ENCODE measurements at places on chromosomes 3 and 15.

GRCh38 chr15:25401501-25401900 is 37.3 kb downstream of the UBE3A start:
- no peak for DNase-seq

GRCh38 chr15:77865701-77866100 is 211.8 kb downstream of the TBC1D2B start:
- DNase-seq: peak; percentile 5

DNA sequence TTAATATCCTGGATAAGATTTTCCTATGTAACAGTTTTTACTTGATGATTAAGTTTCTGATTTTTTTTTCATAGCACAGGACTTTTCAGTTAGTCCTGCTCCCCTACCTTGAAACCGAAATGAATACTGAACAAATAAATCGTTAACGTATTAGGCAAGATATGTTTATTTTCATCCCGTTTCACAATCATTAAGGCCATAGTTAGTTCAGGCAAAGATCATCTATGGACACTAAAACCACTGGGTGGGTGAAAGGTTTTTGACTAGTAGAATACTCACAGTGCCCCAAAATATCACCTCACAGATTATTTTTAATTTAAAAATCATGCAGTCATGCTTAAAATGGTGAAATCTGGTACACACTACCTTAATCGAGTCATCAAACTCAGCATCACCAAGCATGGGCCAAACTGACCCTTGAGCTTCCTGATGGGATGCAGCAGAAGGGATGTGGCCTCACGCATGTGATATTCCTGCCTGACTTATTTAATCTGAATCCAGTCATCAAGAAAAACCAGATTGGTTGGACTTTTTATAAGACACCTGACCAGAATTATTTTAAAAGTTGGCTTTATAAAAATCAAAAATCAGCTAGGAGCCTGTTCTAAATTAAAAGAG is 365.0 kb downstream of the LPP start:
- DNase-seq: no peak

DNA sequence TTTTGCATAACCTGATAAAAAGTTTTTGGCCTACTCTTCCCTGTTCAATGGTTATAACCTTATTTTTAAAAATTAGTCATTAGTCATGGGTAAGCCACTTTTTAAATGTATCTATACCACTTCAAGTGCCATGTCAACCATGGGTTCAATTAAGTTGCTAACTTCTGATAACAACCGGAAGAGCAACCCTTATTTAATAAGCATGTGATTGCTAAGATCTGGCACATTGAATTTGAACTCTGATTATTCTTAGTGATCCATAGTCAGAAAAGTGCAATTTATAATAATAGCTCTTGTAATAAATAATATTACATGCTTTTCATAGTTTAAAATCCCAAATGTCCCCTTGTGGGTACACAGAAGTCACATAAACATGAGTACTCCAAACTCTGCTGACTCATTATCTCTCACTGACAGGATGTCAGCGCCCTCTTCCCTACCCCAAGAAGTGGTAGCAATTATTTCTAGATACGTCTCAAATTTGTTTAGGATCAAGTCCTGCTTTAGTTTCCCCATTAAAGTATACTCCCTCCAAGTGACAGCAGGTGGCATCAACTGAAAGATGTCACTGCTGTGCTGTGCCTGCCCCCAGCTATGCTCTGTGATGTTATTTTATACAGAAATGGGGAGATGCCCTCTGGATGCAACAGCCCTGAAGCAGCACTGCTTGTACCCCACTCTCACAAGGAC is 18.6 kb downstream of the SAMD7 start:
- DNase-seq: no peak

GRCh38 chr3:193372783-193373182 is 5.8 kb downstream of the ATP13A5 start:
- DNase-seq: no peak

DNA sequence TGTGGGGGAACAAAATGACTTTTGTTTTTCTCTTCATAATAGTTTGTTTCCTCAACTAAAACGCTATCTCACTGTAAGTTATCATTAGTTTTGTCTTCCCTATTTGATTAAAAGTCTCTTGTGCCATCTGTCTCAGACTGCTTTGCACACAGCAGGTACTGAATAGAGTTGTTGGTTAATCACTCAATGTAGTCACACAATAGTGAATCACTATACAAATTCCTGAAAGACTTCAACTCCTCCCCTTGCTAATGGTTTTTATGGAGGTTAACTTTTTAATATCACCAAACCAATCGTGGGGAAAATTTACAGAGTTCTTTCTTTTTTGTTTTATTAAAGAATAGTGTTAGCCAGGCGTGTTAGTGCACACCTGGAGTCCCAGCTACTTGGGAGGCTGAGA is 2.6 kb upstream of the NGLY1 start:
- DNase-seq: no peak

GRCh38 chr3:151144760-151145159 is 58.3 kb downstream of the GPR171 start:
- no peak for DNase-seq

DNA sequence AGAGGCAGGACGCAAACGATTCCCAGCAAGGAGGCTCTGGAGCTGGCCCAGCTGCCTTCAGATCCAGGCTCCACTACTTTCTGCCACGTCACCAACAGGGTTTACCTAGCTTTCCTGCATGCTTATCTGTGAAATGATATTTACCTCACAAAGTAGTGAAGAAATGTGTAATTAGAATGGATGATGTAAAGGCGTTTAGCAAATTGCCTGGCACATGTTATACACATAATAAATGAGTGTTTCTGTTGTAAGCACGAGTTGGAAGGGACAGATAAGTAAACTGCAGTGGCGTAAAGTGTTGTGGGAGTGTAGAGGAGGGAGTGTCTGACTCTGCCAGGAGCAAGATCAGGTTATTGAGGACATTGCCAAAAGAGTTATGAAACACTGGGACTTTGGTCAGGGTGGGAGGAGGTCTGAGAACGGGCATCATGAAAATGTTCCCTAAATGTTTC is 3.5 kb upstream of the CHAC1 start:
- peak; percentile 55 for DNase-seq

DNA sequence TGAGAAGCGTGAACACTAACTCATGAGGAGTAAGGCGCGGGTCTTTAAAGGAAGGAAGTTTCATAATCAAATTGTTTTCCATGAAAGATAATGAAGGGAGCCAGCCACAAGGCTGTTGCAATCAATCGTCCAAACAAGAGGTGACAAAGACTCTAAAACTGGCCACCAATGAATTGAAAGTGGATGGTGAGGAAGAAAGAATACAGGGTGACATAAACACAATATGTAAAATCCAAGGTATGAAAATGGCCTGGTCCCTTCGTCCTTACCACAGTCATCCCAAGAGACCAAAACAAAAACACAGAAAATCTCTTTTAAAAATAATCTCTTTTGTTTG is 12.0 kb downstream of the CD86 start:
- no peak for DNase-seq

- no peak for DNase-seq
These were observed 64.3 kb downstream of the CASR start for GRCh38 chr3:122247825-122248185.

GRCh38 chr3:29318251-29318650 is 37.4 kb downstream of the RBMS3 start:
- no peak for DNase-seq

GRCh38 chr3:138188013-138188730 is 1.1 kb downstream of the ARMC8 start:
- DNase-seq: no peak

- DNase-seq: peak; percentile 67
These were observed 610 bp upstream of the SATB1 start for GRCh38 chr3:18425641-18426257.

DNA sequence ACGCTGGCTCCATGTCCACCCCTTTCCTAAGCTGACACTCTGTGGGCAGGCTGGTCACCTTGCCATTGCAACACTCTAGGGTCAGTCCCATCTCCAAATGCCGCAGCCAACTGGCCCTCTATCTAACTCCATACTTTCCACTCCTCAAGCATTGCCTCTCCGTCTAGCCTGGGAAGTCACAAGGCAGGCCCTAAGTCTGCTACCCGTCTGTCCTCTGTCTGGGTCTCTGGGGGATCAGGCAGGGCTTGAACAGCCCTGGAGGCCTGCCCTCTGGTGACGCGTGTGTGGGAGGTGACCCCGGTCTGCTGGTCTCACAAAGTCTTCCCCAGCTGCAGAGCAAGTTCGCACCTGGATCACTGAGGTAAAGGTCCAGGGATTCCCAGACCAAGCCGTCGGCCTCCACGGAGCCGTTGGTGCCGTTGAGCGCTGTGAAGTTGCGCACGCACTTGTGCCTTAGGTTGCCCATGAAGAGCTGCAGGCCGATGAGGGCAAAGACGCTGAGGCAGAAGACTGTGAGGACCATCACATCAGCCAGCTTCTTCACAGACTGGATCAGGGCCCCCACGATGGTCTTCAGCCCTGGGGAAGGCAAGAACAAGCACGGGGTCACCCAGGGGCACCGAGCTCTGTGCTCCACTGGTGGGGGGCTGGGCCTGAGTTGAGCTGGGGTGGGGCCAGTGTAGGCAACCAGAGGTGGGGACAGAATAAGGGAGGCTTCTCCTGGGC is 39.9 kb downstream of the SCN5A start:
- no peak for DNase-seq

- DNase-seq: no peak
These were observed 1036.5 kb downstream of the ROBO2 start for GRCh38 chr3:78076379-78076778.

GRCh38 chr15:85934691-85935090 is 140.0 kb upstream of the KLHL25 start:
- no peak for DNase-seq

DNA sequence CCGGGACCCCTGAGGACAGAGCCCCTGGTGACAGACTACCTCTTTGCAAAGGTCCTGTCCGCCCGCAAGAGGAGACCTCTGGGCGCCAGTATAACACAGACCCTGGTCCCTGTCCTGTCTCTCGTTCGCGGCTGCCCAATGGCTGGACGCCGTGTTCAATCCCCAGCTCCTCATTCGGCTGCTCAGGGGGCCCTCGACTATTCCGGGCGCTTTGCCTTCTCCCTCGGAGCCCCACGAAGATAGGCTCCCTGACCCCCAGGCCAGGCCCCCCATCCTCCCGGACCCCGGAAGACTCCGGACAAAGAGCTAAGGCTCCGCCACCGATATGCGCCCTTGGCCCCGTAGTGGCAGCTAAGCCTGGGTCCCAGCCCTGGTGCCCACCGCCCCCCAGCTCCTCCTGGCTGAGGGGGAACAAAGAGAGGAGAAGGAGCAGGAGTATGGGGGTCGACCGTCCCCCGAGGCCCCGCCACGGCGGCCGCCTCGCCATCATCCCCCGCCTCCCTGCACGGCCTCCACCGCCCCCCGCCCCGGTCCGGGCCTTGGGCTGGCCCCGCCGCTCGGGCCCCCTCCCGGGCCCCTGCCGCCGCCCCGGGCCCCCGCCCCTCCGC is 437 bp downstream of the CELSR3 start:
- DNase-seq: no peak

DNA sequence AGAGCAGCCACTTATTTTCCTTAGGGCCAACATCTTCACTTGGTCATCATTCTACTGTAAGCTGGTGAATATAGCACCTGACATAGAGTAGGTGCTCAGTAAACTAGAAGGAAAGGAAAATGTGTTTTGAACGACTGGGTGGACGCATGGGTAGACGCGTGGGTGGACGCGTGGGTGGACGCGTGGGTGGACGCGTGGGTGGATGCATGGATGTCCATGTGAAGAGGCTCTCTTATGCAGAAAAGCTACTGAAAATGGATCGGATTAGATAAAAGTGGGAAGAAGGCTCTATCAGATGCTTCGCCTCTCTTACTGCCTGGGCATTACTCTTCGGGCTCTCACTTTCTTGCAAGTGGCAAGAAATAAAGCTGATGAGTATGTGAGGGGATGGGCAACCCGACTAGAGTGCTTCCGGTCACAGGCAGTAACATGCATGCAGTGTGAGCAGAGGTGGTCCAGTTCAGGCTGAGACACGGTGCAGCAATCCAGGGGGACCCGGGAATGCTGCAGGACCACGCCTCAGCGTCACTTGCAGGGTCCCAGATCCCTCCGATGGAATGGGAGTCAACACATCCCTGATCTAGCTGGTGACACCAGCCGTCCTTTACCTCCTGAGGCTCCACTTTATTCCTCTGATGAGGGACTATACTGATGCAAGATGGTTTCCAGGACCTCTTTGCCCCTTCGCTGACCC is 138.0 kb upstream of the MEF2A start:
- no peak for DNase-seq

- DNase-seq: no peak
These were observed 36.9 kb upstream of the TRIM59 start for GRCh38 chr3:160486459-160486869.

DNA sequence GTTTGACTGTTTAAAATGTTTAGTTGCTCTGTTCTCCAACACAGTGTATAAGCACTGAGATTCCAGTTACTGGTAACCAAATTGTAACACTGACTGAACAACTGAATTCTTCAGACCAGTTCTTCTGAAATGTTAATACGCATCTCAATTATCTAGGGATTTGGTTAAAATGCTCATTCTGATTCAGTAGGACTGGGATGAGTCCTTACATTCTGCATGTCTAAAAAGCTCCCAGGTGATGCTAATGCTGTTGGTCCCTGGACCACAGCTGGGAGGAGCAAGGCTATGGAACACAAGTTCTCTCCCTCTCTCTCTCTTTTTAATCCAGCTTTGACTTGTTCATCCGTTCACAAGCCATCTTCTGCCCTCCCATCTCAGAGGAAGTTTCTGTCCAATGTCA is 380.3 kb downstream of the MAGI1 start:
- DNase-seq: no peak

- peak; percentile 20 for DNase-seq
These were observed 681.3 kb downstream of the ROBO1 start for GRCh38 chr3:79086514-79086913.

GRCh38 chr15:39124155-39124552 is 456.7 kb upstream of the THBS1 start:
- no peak for DNase-seq

GRCh38 chr3:100043271-100043670 is 71.0 kb downstream of the FILIP1L start:
- DNase-seq: no peak

DNA sequence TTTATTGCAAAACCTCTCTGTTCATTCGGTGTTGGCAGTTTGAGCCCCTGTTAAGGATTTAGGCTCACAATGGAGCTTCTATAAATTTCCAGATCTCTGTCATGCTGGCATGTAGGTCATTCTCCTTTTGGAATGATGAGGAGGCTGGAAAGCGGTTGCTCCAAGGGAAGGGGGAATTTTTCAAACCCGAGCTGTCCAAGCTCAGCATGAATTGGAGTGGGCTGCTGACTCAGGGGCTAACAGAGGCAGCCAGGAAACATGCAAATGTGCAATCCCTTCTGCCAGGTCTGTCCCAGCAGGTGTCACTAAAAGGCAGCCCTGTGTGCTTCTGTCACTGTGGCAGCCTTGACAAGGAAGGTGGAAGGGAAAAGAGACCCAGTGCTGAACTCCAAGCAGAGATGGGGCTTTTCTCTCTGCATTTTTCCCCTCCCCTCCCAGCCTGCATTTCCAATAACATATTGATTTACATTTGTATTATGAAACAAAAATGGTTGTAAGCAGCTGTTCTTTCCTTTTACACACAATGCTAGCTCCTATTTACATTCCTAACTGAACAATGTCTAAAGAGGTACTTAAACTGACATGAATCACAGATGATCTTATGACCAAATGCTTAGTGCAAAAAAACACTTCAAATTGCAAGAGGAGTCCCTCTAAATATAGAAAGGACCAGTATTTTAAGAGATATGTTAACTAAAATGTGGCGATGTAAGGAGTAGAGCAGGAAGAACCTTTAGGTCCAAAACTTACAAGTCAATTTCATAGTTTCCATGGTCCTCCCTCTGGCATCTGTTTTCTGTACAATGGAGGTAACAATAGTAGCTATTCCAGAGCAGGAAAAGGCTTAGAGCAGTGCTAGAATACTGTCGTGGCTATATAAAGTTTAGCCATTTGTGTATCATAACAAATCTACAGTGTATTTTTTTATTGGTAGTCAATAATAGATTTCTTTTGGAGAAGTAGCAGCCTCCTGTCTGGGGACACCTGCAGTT is 84.5 kb upstream of the ATP10A start:
- DNase-seq: no peak

Measured in transverse colon (tissue), 4 donors.